ENCODE measurements at places on chromosomes 3 and 15.

DNA sequence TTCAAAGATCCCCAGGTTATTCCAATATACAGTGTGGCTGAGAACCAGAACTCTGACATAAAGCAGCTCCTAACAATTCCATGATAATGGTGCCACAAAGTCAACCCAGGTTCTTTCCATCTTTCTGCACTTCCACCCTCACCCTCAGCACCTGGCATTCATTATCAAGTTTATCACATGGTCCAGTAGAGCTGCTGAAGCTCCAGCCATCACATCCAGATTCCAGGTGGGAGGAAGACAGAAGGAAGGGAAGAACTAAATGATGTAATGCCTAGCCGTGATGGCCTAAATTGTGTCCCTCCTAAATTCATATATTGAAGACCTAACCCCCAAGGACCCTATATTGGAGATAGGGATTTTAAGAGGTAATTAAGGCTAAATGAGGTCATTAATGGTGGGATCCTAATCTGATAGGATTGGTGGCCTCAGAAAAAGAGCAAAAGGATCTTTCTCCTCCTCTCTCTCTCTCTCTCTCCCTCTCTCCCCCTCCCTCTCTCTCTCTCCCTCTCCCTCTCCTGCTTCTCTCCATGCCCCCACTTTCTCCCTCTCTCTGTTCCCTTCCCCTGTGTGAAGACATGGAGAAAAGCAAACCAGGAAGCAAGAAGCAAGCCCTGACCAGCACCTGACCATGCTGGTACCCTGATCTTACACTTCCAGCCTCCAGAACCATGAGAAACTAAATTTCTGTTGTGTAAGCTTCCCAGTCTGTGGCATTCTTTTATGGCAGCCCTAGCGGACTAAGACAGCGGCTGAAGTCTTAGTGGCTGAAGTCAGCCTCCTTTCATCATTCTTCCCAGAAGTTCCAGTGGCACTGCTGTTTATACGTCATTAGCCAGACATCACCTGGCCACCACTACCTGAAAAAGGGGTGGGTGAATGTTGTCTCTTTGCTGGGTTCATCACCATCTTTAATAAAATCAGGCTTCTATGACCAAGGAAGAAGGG, 369.7 kb upstream of the PROK2 start:
- DNase-seq, result peak; percentile 40

GRCh38 chr3:186612721-186613636, at the start of gene AHSG:
TSS of gene AHSG (plus strand) at chr3:186613060. CDS start at chr3:186613142, 82 bp downstream.
- no peak for DNase-seq

DNA sequence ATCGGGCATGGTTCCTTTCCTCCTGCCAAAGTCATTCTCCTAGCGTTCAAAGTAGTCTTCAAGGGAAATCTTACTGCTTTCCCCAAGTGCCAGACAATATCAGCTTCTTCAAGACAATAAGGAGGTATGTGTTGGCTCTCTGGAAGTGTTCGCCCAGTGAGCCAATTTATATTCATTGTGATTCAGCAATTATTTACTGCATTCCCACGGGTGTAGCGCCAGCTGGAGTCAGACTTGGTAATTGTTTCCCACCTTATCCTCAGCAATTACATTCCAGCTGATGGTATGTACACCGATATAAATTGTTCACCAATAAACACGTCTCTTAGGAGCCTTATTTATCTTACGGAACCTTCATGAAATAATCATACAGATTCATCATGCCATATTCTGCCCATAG, 103.6 kb upstream of the CTNNB1 start:
- no peak for DNase-seq

DNA sequence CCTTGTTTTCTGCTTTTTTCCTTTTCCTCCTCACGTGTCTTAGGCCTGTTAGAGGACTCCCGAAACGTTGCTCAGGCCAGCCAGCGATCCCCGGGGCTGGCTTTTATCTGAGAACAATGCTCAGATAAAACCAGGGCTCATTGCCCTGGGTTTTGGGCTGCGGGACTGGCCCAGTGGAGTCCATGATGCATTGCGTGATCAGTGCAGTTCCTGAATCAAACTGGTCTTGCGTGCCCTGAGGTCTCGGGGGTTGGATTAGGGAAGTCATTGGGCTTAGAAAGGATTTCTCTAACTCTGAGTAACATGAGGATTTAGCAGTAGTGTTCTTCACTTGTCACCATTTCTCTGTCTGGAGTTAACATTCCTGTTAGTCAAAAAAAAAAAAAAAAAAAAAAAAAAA, 66.3 kb downstream of the CCR1 start:
- no peak for DNase-seq

DNA sequence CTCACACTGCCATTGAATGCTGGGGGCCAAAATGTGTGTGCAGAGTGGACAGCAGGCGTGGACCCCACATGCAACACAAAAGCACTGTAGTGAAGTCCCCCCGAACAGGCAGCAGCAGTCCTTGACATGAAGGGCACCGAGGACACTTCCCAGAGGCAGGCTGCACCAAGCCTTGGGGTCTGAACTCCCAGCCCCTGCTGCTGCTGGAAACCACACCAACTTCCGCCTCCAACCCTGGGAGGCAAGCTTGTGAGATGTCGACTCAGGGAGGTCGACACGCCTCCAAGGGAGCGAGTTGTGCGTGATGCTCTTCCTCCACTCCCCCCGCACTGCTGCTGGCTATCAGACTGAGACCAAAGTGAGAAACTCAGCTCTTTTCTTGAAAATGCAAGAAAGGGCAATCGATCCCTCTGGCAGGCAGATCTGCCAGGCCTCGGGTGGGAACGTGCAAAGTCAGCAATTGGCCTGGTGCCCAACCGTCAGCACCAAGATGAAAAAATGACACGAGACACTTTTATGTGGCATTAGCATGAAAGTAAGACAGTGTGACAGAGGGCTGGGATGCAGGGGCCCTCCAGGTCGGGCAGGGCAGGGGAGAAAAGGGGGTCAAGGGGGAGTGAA, 43.6 kb downstream of the WHAMM start:
- no peak for DNase-seq

DNA sequence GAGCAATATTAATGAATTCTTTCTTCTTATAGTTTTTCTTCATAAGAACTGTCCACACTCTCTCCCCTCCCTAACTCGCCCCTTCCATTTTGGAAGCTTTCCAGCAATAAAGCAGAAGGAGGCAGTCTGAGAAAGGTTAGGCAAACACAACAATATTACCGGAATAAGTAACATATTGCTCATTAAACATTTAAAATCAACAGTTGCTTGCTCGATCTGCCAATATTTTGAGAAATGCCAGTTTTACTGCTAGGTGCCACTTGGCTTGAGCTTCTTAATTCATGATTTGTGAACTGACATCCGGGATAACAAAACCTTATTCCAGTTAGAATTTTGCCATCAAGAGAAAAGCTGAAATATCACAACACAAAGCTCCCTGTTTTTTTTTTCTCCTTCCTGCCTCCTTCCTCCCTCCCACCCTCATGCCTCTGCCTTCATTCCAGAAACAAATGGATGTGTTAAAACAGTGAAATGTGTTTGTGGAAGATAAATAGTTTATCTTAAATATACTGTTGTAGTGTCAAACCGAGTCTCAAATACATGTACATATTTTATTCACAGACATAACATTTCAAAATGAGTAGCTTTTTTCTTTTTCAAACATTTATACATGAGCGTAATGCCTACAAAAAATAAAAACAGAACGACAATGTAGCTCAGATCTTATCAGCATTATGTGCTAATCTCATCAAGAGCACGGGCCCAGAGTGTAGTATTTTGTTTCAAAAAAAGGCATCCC, 253.7 kb downstream of the GAP43 start:
- no peak for DNase-seq

DNA sequence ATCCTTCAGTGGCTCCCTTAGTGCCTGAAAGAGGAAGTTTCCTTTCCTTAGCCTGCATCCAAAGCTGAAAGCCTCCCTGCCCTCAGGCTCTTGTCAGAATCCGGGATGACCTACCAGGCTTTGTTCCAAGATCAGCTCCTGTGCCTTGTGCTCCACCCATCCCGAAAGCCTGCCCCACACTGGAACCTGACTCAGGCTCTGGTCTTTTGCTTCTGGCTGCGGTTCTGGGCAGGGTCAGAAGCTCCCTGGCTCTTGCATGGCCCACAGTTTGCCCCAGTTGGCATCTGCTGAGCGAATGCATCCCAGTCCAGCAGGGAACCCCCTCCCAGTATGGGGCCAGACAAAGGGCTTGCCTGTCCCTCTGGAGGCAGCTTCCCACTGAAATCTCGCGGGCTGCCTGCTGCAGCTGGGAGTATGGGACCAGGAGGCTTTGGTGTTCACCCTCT, 25.9 kb upstream of the KIF23 start:
- peak; percentile 40 for DNase-seq
